Activated CD4-positive, alpha-beta T cell treated with anti-CD3 and anti-CD28 coated beads for 4 hours (primary cell): ENCODE measurements at places on chromosomes 3 and 15.

- no peak for DNase-seq
Measured at GRCh38 chr3:126356373-126357264, 589 bp downstream of the KLF15 start.

DNA sequence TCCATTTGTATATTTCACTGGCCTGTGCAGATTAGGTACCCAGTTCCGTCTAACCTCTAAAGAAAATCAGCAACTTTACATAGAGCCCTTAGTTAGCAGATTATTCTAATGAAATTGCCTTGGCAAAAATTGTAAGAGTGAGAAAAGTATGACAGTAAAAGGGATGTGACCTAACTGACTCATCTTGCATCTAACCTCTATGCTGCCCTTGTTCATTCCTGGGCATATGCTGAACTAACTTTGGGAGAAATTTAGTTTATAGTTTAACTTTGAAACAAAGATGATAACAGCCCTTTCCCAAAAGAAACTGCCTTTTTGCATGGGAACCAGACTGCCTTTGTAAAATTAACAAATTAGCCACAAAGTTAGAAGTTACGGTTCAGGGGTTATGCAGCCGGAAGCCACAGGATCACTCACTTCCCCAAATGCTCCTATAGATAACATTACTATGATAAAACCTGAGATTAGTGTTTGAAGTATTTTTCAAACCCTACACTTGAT, 839.8 kb upstream of the ALCAM start:
- no peak for DNase-seq

DNA sequence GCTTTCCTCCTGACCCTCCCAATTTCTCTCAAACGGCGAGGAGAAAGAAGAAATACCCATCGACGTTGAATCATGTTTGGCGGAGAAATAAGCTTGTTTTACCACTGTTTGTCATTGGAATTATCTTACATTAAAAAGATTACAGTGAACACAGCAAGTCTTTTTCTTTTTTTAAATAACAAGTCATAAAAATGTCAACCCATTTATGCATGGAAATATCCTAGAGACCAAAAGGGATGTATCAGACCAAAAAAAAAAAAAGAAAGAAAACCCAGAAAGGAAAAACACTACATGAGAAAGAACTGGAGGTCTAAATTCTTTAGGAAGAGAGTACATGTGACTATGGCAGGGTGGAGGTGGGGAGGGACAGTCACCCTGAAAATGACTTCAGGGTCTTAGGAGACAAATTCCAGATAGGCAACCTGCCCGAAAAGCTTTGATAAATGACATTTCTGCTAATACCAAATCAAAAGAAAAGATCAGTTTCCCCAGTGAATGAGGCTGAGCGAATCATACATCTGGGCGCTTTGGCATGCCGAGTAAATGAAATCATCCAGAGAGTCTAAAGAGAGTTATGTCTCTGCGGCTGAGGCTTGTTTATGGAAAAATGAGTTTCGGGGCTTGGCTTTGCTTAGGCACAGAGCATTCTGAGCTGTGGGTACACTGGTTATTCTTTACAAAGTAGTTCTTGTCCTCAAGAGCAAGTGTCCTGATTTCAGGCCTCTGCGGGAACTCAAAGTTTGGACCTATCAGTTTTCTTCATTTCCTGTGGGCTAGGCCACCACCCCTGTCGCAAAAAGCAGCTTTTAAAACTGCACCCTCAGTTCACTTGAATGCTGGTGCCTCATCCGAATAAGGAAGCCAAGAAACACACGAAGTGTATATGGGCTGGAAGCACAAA, 110.1 kb upstream of the TGFBR2 start:
- DNase-seq = no peak

DNA sequence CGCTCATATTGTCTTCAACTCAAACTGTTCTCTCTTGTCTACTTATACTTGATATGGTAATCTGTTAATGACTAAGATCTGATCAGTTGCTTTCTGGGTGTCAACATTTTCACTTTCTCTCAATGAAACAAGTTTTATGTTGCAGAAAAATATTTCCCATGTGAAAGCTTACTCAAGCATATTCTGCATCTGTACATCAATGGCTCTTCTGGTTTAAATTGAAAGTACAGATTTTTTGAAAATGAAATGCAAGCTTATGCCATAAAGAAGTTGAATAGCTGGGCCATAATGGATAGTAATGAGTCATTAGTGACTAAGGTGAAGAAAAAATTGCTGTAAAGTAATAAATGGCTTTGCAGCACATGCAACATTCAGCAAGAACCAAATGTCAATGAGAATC, 140.7 kb downstream of the BCHE start:
- DNase-seq = no peak

- DNase-seq = no peak
Measured at GRCh38 chr3:106518516-106518915, 649.7 kb upstream of the CBLB start.

- DNase-seq = peak; percentile 53
Measured at GRCh38 chr3:172622916-172623700, 87.8 kb downstream of the NCEH1 start.

DNA sequence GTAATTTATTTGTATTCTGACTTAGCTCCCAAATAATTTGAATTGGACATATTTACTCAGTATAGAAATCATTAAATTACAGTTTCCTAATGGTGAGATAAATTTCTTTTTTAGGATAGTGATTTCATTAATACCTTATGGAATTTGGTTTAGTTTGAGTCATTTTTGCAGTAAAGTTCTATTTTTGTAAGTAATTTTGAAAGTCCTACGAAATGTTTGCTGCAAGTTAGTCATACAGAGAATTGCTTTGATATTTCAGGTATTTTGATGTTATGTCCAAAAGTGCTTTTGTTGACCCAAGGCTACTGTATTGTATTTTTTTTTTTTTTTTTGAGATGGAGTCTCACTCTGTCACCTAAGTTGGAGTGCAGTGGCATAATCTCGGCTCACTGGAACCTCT, 41.7 kb downstream of the TCF12 start:
- DNase-seq = no peak

- DNase-seq = no peak
Measured at GRCh38 chr15:40266828-40267304, 16.0 kb downstream of the ANKRD63 start.

- no peak for DNase-seq
Measured at GRCh38 chr3:47482366-47482765, 6.6 kb upstream of the SCAP start.

DNA sequence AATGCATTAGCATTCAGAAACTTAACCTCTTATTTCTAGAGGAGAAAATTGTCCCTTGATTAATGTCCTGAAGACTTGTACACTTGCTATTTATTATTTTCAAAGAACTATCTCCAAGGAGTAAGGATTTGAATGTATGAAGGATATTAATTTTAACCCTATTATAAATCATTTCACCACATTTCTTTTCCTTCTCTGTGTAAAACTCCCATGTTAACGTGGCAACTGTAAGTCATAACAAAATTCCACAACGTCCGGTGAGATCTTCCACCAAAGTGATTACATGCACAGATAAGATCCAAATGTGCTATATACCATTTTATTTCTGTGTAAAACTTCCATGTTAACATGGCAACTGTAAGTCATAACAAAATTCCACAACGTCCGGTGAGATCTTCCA, 229.1 kb upstream of the ARHGEF26 start:
- DNase-seq = no peak

GRCh38 chr15:37057831-37058230, 42.5 kb downstream of the MEIS2 start:
- DNase-seq = no peak

DNA sequence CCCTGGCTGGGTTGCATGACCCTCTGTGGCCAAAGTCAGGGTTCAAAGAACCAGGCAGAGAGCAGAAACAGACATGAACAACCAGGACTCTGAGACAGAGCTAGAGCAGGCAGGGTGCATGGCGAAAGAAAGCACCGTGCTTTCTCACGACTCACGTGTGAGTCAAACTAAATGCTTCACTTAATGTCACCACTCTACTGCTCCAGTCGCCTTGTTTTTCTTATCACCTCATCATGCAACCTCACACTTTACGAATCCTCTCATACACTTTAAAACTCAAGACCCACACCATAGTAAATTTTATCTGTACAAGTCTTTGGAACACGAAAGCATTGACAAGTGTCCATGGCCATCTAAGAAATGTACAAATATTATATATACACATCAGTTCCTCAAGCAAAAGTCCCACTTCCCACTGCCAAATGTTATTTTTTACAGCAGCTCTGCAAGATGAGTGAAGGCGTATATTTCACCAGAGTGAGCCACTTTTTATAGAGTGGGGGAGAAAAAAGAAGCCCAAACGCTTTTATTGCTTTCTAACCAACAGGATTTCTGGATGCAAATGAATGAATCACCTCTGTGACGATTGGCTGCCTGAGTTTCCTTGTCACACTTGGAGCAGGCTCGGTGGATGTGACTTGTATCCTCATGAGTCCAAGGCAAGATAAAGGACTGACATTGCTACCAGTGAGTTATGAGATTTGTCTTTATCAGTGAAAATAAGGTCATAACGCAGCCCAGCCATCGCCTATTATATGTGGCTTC, 16.0 kb upstream of the MEGF11 start:
- DNase-seq = no peak

- DNase-seq = no peak
Measured at GRCh38 chr3:150248888-150249681, 159.0 kb upstream of the TSC22D2 start.

- no peak for DNase-seq
Measured at GRCh38 chr15:52171386-52171785, 19.8 kb downstream of the GNB5 start.

- no peak for DNase-seq
Measured at GRCh38 chr3:125083776-125084175, 28.0 kb upstream of the HEG1 start.

GRCh38 chr3:194967151-194968117, 281.8 kb downstream of the FAM43A start:
- DNase-seq = no peak

- DNase-seq = no peak
Measured at GRCh38 chr3:126536126-126536525, 12.2 kb downstream of the CHST13 start.

GRCh38 chr3:6736836-6737629, 123.9 kb upstream of the GRM7 start:
- DNase-seq = no peak

DNA sequence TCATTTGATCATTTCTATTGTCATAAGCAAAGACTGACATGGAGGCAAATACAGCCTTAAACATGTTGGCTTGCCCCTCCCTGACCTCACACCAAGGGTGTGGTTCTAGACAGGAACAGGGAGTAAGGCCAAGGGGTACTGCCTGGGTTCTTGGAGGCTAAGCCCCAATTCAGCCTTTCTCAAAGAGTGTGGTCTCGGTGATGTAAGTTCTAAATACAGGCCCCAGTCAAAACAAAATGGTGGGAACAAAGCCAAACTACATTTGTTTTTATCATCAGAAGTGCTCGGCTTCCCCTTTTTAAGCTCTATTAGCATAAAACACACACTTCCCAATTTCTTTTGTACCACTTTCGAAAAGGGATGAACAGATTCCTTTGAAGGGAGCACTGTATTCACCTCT, 129.5 kb downstream of the ATP8B4 start:
- no peak for DNase-seq

GRCh38 chr15:31255732-31256377, 70.8 kb upstream of the KLF13 start:
- DNase-seq = no peak

DNA sequence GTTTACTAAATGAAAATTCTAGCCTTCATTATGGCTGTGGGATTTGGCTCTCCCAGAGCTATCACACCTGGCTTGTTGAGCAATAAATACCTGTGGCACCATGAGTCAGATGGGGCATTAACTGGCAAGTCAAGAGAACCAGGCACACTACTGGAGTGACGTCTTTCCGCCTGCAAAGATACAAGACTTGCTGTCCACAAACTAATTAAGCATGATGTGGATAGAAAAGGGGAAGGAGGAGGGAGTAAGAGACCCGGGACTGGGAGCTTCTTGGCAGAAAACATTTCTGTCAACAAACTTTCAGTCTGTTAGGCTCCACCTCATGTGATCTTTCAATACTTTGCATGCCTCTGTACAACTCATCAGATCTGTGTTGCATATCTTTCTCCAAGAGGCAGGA, 56.5 kb downstream of the CLDN1 start:
- DNase-seq = no peak

- no peak for DNase-seq
Measured at GRCh38 chr15:70783610-70784022, 20.3 kb upstream of the UACA start.

- no peak for DNase-seq
Measured at GRCh38 chr15:94297558-94297957, 66.2 kb downstream of the MCTP2 start.

DNA sequence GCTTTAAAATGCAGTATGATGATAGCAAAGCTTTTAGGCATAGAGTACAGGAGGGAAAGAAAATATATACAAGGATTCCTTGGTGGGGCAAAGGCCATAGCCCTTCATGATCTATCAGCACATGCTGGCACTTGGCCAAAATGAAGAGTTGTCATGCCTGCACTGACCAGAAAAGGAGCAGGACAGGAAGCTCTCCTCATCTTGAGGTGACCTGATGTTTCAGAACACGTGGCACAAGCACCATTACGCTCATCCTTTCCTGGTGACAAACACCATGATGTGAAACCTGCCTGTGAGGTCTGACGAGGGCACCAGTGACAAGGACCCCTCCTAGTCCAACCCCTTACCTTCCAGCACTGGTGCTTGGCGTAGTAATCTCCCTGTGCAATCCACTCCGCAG, 77.9 kb upstream of the DCLK3 start:
- DNase-seq = no peak
